EH (cell line): ENCODE measurements at places on chromosomes 12 and 14.

GRCh38 chr12:100566887-100567637, 6.4 kb upstream of the GAS2L3 start:
- DNase-seq = peak; percentile 14

- peak; percentile 27 for DNase-seq
Observed at GRCh38 chr12:51156245-51156765, 16.6 kb downstream of the TFCP2 start.

- no peak for DNase-seq
Observed at GRCh38 chr12:91261820-91262676, 79.4 kb upstream of the DCN start.

DNA sequence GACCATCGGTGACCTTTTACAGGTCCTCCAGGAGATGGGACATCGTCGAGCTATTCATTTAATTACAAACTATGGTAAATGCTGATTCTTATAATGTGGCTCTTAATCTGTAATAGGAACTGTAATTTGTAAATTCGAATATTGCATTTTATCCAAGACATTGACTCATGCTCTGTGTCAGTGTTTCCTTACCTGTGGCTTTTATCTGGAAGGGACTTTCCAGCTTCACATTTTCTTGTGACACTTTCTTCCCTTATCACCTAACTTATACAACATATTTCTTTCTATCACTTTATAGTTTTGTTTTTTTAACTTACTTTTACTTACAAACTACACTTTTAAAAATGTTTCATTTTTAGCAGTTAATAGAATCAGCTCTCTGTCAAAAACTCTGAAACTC, 14.8 kb downstream of the IRAK3 start:
- no peak for DNase-seq

DNA sequence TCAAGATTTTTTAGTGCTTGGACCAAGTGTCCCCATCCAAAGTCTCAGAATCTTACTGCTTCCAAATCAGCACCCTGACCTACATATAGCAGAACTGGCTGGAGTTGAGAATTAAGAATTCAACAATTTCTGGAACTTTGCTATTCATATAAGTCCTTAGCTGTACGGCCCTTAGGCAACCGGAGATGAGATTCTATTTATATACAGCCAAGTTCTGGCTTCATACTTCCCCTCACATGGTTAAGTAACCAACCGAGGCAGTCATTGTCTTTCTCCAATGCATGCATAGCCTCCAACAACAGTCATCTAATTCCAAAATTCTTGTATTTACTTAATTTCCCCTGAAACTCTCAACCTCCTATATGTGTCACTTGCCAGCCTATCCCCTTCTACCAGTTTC, 76.6 kb downstream of the SINHCAF start:
- DNase-seq = no peak
